Forelimb muscle (tissue), 1 donor: ENCODE measurements at places on chromosomes 7 and 10.

- DNase-seq = no peak
Measured at GRCh38 chr7:2720024-2720423, 32.0 kb downstream of the AMZ1 start.

- no peak for DNase-seq
Measured at GRCh38 chr10:71788954-71789353, 15.6 kb upstream of the VSIR start.

- DNase-seq = no peak
Measured at GRCh38 chr10:52769966-52770365, 2.6 kb downstream of the MBL2 start.

DNA sequence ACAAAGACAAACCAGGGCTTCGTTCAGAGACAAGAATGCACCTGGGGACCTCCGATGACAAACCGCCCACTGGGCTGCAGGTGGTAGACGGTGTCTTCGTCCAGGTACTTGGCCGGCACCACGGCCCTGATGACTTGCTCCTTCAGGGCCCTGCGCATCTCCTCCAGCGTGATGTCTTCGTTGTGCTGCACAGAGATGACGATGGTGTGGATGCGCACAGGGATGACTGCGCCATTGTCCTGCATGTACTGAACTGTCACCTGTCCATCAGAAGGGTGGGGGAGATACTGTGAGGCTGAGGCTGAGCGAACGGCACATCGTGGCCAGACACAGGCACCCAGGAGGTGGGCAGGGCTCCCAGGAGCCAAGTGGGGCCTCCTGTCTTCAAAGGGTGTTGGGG, 13.1 kb downstream of the MAT1A start:
- no peak for DNase-seq

GRCh38 chr10:125169279-125169678, 8.9 kb upstream of the CTBP2 start:
- no peak for DNase-seq

GRCh38 chr10:116316503-116316902, 7.7 kb upstream of the CCDC172 start:
- no peak for DNase-seq

- DNase-seq = no peak
Measured at GRCh38 chr7:2792235-2792634, 51.9 kb downstream of the GNA12 start.

GRCh38 chr10:62844280-62845011, 28.3 kb upstream of the EGR2 start:
- DNase-seq = no peak

DNA sequence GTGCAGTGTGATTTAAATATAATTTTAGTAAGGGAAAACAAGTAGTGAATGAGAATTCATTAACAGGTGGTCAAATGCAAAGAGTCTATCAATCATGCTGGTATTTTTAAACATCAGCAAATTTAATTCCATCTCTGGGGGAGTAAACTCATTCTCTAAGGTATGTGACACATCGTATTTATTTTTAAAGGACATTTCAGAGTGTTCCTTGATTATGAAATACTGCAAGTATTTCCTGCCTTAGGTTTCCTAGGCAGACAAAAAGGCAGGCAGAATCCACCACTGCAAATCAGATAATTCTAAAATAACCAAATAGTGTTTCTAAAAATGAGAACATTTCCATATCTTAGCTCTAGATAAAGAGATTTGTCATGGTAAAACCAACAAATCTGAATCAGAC, 193.8 kb downstream of the LRRTM3 start:
- no peak for DNase-seq

DNA sequence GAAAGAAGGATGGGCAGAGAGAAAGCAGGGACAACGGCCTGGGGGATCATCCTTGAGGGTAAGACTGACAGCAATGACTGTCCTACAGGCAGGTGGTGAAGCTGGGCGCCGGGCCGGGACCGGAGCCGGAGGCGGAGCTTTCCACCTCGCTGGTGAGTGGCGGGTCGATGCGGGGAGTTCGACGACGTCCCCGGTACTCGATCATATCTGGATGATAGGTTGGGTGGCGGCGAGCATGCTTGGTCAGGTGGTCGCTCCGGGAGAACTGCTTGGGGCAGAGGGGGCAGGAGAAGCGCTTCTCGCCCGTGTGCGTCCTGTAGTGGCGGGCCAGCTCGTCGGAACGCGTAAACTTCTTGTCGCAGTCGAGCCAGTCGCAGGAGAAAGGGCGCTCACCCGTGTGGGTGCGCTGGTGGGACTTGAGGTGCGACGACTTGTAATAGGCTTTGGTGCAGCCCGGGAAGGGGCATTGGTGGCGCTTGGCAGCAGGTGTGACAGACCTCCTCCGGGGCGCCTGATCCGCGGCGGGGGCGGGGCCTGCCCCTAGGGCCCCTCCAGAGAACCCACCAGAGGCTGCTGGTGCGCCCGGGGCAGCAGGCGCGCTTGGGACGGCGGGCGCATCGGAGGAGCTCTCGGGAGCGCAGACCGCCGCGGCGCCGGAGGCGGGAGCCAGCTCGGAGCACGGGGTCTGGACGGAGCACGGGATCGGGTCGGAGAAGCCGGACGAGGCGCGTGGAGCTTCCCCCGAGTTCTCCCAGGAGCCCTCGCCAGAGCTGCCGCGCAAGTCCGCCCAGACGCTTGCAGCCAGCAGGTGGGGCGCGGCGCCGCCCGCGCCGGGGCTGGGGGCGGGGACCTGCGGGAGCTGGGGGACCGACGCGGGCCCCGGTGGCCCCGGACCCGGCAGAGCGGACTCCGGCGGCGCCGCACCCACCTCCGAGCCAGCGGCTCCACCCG, 752 bp downstream of the KLF14 start:
- DNase-seq = no peak

GRCh38 chr10:47300429-47300931, 483 bp downstream of the GDF10 start:
- no peak for DNase-seq
